ENCODE measurements at places on chromosomes 11 and 22.

DNA sequence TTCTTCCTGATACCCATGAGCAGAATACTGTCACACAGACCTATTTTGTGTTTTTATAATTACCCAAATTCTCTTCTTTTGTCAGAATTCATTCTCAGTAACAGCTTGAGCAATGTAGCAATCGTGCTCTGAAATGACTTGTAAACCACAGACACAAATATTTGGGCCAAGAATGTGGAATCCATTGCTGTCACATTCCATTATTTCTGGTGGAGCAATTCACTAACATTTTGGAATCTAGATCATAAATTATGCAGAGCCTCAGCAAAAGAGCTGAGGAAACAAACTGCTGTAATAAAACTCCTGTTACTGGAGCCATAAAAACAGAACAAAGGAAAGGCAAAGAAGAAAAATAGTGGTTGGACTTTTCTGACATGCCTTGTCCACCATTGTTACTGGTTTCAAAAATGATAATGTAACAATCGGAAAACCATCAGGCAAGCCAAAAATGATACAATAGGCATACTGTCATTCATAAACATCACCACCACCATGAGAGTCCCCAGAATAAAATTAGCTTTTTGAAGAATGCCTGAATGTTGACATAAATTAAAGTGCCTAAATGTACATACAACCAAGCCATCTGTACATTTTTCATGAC lies 223.4 kb upstream of the PITPNB start:
- DNase-seq = no peak

- DNase-seq = no peak
Observed at GRCh38 chr11:122642971-122643370, 12.6 kb upstream of the UBASH3B start.

- DNase-seq = no peak
Observed at GRCh38 chr22:20087319-20088262, 7.5 kb downstream of the DGCR8 start.

DNA sequence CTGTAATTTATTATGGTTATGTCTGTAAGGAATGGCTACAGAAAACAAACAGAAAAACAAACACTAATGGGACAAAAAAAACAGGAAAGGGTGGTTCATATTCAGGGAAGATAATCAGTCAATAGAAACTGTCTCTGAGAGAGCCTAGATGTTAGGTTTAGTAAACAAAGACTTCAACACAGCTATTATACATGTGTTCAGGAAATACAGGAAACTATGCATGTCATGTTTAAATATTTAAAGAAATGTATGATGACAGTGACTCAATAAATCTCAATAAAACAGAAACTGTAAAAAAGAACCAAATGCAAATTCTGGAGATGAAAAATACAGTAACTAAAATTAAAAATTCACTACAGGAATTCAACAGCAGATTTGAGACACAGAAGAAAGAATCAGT lies 76.0 kb downstream of the PACS1 start:
- no peak for DNase-seq

- DNase-seq = no peak
Observed at GRCh38 chr22:49968313-49968830, 7.8 kb downstream of the PIM3 start.

- no peak for DNase-seq
Observed at GRCh38 chr11:61578819-61579675, 1.8 kb downstream of the SYT7 start.

DNA sequence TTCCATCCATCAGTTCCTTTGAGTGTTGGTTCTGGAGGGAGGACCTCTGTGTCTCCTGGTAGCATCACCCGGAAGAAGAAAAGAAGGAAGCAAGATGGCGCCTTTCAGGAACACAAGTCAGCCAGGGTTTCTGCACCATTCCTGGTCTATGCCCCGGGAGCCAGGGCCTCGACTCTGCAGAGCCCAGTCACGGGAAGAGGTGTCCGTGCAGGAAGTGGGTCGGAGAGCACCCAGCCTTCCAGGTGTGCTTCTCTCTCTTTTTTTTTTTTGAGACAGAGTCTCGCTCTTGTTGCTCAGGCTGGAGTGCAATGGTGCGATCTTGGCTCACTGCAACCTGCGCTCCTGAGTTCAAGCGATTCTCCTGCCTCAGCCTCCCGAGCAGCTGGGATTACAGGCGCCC lies 21.2 kb downstream of the MRPL21 start:
- no peak for DNase-seq

GRCh38 chr11:12125609-12126149 lies 15.3 kb downstream of the MICAL2 start:
- DNase-seq = no peak

DNA sequence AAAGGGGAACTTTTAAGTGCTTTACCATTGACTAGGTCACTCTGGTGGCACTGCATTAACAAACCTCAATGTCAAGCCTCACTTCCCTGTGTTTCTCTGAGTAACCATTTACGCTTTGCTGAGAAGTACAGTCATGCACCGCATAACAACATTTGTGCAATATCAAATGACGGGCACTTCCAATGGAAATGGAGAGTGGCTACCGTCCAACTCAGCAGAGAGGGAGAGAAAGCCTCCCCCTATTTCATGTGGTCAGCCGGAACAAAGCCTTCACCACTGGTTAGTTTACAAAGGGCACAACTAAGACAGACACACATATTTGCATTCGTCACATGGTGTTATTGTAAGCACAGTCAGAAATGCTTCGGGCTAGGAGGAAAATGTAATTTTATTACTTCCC lies 117.3 kb downstream of the RASSF10 start:
- DNase-seq = no peak

GRCh38 chr22:24482575-24482974 lies 12.6 kb upstream of the UPB1 start:
- DNase-seq = no peak

GRCh38 chr11:24206030-24206429 lies 290.8 kb upstream of the LUZP2 start:
- no peak for DNase-seq

GRCh38 chr22:21087119-21087518 lies 41.4 kb downstream of the LRRC74B start:
- no peak for DNase-seq

GRCh38 chr22:48973694-48974041 lies 854.0 kb downstream of the BRD1 start:
- no peak for DNase-seq

GRCh38 chr11:79762279-79762921 lies 321.6 kb upstream of the TENM4 start:
- no peak for DNase-seq

- no peak for DNase-seq
Observed at GRCh38 chr22:39988386-39989114, 6.2 kb upstream of the FAM83F start.

DNA sequence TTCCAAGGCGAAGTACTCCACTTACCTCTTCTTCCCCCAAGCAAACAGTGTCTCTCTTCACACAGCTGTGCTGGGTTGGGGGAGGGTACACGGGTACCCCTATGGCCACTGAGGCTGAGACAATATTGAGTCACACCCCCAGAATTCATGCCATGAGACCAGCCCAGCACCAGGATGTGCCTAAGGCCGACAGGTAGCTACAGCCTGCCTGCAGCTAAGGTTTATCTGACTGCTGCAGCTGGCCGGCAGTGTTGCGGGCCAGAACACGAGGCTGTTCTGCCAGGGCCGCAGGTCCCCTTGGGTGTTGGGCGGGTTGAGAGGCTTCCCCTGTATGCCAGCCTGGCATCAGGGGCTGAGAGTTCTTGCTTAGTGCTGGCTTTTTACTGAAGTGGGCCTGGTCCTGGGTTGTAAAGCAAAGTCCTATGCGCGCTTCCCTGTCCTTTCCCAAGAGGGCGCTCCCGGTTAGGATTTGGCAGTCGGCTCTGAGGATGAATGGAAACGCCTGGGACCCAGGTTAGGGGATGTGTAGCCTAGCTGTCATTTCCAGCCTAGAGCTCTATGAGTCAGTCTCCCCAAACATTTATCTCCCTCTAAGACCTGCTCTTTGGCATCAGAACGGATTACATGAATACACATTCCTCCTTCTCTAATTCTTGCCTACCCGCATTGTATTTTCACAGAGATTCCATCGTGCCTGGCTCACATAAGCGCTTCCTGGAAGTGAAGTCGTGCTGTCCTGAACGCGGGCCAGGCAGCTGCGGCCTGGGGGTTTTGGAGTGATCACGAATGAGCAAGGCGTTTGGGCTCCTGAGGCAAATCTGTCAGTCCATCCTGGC lies 7.1 kb downstream of the USP18 start:
- no peak for DNase-seq

- no peak for DNase-seq
Observed at GRCh38 chr22:38212442-38212841, 10.6 kb downstream of the MAFF start.

DNA sequence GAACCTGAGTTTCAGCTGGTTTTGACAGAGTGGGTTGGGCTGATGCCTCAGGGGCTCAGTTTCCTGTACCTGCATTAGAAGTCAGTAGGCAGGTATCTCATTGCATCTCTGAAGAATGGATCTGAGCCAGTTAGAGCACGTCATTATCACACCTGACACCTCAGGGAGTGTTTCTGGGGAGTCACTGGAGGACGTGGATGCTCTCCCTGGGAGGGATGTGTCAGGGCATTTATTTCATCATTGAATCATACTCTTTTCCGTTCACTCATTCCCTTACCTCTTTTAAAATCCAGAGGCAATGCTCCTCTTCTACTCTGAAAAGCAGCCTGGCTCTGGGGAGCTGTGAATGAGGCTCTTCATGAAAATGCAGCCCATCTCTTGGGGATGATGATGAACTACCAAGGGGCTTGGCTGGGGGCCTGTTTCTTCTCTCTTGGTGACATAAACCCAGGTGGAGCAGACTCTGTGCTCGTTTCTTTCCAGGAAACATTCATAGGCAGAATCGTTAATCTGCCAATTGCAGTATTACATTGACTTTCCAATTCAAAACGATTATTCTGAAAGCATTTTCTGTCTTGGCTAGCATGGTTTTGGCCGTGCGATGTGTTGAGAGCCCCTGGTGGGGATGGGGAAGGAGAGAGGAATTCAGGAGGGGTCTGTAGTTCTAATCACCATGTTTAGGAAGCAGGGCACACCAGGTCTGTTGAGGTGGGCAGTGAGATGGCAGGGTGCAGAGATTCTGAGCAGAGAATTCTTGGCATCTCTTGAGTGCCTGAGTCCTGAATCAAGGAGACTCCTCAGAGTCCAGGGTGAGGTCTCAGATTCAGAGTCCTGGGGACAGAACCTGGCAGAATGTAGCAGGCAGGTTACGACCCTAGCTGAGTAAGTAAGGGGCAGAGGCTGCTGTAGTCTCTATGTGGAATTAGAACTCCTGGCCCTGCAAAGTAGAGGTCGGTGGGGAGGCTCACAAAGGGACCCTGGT lies 12.6 kb downstream of the PARVA start:
- DNase-seq = no peak

GRCh38 chr11:12053606-12054361 lies 45.4 kb upstream of the DKK3 start:
- no peak for DNase-seq

Measured in T-helper 1 cell (primary cell).